ENCODE measurements at places on chromosomes 2 and 18. TPM values are rescaled to one million over a fixed set of nuclear protein-coding genes. Genes with fewer than 3 reads are reported as not detected.

Gene FBXO48
- 0.92 TPM for total RNA-seq

Gene TEX261
- total RNA-seq, result 46.1 TPM

Gene UCN
- 2.1 TPM for total RNA-seq

Gene EGR4
- not detected for total RNA-seq

Gene CREB1
- total RNA-seq, result 46.9 TPM

Gene NLRC4
- 0.43 TPM for total RNA-seq

Gene ICA1L
- total RNA-seq, result 5.7 TPM

Gene AQP12B
- total RNA-seq, result not detected

Gene SERPINB10
- not detected for total RNA-seq

Gene IL37
- total RNA-seq, result not detected

Gene LPIN2
- 9.3 TPM for total RNA-seq

Gene TMEM198
- 1.8 TPM for total RNA-seq

Gene CTAGE1
- total RNA-seq, result 0.13 TPM

Gene MEP1B
- total RNA-seq, result 0.13 TPM

Gene AGXT
- not detected for total RNA-seq

Gene CCBE1
- total RNA-seq, result 0.05 TPM

Gene OTOS
- total RNA-seq, result not detected

Gene GULP1
- 5.1 TPM for total RNA-seq

Gene SH2D6
- not detected for total RNA-seq

Gene CPO
- total RNA-seq, result not detected

Gene GCG
- total RNA-seq, result not detected

Gene TUBA3E
- 1.2 TPM for total RNA-seq

Gene COX5B
- 992 TPM for total RNA-seq

Gene ANKRD53
- 0.38 TPM for total RNA-seq

Gene CHRNG
- not detected for total RNA-seq

Gene ALPG
- not detected for total RNA-seq

Gene LYPD1
- total RNA-seq, result 3.3 TPM

Gene DNMT3A
- total RNA-seq, result 24.9 TPM

Gene LRRC30
- total RNA-seq, result not detected

Gene CSRNP3
- total RNA-seq, result 2.9 TPM

Gene DAW1
- not detected for total RNA-seq

Gene CAPN10
- 24.3 TPM for total RNA-seq

Gene NAB1
- 35.4 TPM for total RNA-seq

Gene CDK5R2
- total RNA-seq, result not detected

Gene CDC42EP3
- total RNA-seq, result 194 TPM

Gene LIMS3
- total RNA-seq, result 6.4 TPM

Gene TMEM185B
- total RNA-seq, result 22.7 TPM

Gene ANXA4
- total RNA-seq, result 39.7 TPM

Gene SP140
- total RNA-seq, result 0.57 TPM

Gene FOXD4L1
- total RNA-seq, result not detected

Gene SPDYA
- total RNA-seq, result 0.92 TPM

Gene CCDC141
- total RNA-seq, result 162 TPM

Gene FOXI3
- total RNA-seq, result not detected

Gene SLC4A5
- total RNA-seq, result 3.6 TPM

Gene IL1R2
- total RNA-seq, result 1.0 TPM

Gene EMILIN2
- 11.1 TPM for total RNA-seq

Gene GALNT13
- 0.13 TPM for total RNA-seq

Gene GPR17
- 0.19 TPM for total RNA-seq

Gene GKN1
- total RNA-seq, result not detected

Gene ODC1
- total RNA-seq, result 58.0 TPM

Gene GALNT5
- 0.35 TPM for total RNA-seq
